ENCODE measurements at places on chromosomes 5 and 9.
A peak's percentile ranks its signal among the peaks of the same experiment; 100 is the strongest.

- no peak for DNase-seq
Observed at GRCh38 chr5:172145870-172146747, 41.9 kb downstream of the STK10 start.

DNA sequence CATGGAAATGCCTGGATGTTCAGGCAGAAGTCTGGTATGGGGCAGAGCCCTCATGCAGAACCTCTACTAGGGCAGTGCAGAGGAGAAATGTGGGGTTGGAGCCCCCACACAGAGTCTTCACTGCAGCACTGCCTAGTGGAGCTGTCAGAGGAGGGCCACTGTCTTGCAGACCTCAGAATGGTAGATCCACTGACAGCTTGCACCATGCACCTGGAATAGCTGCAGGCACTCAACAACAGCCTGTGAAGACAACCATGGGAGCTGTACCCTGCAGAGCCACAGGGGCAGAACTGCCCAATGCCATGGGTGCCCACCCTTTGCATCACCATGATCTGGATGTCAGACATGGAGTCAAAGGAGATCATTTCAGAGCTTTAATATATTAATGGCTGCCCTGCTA is 36.9 kb downstream of the TRIP13 start:
- DNase-seq: no peak

DNA sequence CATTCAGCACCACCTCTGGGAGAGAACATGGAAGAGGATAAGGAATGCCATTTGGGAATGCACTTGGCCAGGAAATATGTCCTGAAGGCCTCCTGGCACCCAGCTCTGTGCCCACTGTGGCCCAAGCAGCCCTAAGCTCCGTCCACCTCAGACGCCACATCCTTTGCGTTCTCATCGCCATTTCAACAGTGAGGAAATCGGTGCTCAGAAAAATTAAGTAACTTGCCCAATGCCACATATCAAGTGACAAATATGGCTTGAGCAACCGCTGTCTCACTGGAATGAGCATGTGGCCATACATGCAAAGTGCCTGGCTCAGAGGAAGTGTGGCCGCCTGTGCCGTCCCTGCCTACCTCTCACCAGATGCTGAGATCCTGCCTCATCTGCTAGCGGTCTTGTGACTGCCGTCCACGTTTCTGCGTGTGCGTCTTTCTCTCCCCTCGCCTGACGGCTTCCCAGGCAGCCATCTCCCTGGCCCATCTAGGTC is 984 bp upstream of the DOK3 start:
- DNase-seq: no peak

- DNase-seq: no peak
Observed at GRCh38 chr5:115544043-115544435, 536 bp downstream of the FEM1C start.

DNA sequence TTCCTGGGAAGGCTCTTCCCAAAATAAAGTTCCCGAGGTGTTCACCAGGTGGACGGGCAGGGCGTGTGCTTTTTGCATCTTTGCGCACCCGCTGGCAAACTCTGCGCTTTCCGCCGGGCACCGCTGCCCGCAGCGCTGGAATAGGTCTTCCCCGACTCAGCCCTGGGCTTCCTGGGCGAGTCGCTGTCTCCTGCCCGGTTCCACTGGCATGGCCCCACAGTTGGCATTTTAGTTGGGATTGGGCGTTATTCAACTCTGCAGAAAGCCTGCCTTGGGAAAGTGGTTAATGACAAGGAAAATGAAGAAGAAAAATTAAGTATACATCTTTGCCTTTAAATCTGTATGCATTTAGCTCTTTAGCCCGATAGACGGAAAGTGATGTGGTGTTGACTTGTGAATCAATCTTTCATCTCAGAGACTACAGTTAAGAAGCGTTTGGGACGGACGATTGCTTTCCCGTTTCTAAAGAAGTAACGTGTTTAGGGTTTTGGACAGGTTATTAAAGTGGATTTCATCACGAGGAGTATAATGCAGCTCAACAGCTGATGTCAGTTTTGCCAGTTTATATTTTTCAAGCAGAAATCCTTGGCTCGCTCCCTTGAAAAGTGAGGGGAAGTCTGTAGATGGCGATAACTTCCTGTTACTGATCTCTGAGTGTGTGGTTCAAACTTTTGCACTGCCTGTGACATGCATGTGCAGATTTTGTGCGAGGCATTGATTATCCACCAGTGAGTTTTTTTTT is 946 bp downstream of the ADCY2 start:
- peak; percentile 75 for DNase-seq

DNA sequence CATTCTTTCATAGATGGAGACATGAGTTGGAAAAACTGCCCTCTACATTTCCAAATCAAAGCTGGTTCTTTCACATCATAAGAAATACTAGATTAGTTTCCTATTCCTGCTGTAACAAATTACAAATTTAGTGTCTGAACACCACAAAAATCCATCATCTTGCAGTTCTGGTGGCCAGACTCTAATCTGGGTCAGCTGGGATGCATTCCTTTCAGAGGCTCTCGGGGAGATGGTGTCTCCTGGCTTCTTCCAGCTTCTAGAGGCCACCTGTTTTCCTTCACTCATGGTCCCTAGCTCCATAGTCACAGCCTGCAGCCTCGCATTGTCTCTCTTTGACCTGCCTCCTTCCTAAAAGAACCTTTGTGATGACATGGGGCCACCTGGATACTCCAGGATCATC is 65.2 kb downstream of the RETREG1 start:
- DNase-seq: no peak

DNA sequence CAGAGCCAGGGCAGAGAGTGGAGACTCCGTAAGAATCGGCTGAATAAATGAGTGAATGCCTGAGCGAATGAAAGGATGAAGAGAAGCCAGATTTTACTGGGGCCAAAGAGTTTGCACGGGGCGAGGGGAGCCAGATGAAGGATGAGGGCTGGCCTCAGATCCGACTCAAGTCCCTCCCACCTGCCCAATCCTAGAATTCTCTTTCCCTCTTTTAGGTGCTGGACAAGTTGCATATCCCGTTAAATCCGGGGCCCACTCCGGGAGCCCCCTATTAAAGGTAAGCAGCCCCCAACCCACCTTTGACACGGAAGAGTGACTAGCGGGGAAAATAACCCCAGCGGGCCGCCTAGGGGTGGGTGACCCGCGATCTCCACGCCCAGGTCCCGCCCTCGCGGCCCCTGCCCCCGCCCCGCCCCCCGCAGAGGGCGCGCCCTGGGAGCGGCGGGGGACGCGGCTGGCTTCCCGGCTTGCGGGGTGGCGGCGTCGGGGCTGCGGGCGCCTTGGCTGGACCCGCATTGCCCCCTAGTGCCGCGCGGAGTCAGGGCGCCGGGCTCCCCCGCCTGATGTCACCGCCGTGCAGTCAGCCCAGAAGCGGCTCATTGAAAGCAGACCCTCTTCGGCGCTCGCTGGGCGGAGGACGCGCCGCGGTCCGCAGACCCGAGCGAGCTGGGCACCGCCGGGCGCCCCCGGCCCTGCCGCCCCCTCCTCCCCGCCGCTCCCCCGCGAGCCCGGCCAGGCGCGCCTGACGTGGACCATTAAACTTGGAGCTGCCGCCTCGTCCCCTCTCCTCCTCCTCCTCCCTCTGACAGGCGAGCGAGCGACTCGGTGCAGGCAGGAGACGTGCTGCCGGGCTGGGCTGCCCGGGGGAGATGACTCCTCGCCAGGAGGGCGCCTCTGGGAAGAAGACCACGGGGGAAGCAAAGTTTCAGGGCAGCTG is at the start of gene ADRA1B:
Gene ADRA1B (plus strand): TSS at position 579 of the 937 bp plus-strand sequence. CDS start 424 bp downstream, outside the sequence.
- peak; percentile 73 for DNase-seq

DNA sequence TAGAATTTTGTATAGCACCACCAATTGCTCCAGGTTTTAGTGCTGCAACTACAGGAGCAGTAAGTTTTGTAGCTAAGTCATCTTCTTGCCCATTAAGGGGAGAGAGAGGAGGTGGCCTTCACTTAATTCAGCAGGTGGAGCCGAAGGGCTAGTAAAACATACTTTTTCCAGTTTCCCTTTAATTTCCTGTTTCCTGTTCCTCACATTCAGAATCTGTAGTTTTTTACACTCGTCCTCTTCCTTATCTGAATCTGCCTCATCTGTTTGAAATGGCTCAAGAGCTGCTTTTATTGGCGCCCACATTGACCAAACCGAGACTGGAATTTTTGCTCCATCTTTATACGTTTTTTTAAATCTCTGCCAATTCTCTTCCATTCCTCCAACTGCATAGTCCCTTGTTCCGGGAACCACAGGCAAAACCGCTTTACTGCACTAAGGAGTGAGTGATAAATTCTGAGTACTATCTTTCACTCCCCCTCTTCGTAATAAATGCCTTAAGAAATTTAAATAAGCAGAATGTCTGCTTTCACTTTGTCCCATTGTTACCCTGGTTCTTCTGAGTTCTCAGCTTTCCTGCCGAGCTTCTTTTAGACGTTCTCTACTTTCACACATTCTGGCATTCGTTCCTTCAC is 133.9 kb downstream of the DROSHA start:
- no peak for DNase-seq

- DNase-seq: no peak
Observed at GRCh38 chr5:149210968-149211490, 60.6 kb upstream of the AFAP1L1 start.

DNA sequence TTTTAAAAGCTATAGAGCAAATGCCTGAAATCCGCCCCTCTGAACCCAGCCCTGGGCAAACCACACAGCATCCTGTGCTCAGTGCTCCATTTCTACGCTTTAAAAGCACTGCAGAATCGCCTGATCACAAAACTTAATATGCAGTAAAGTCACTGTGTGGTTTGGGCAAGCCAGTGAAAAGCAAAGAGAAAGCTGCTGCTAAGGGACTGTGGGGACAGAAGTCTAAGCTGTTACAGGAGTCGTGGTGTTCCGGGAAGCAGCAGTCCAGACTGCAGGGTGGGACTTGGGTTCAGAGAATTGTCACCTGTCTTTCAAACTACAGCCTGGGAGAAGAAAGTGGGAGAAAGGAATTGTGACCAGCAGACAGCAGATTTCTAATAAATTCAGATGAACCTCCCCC is 8.2 kb downstream of the RAPGEF1 start:
- DNase-seq: no peak

GRCh38 chr5:132114150-132115121 is 40.8 kb downstream of the CSF2 start:
- no peak for DNase-seq

DNA sequence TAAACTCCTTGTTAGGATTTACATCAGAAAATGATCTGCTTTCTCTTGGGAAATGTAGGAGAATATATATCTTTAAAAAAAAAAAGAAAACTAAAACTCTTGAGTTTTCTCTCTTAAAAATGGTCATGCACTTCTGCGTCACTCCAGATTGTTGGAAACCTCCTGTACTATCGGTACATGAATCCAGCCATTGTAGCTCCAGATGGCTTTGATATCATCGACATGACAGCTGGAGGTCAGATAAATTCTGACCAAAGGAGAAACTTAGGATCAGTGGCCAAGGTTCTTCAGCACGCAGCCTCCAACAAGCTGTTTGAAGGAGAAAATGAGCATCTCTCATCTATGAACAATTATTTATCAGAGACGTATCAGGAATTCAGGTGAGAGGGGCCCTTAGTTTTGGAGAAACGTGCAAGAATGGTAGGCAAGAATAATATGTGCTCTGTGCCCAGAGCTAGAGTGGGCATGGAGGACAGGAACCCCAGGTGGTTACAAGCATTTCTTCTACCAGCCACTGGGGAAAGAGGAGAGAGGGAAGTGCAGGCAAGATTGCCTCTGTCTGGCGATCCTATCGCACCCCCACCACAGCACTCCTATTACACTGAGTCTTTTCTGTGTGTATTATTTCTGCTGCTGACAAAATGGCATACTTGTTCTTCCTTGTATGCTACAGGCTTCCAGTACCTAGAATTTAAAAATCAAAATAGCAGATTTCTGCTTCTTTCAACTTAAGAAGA is 41.4 kb upstream of the F2R start:
- no peak for DNase-seq

- peak; percentile 92 for DNase-seq
Observed at GRCh38 chr5:141475625-141476131, at the start of gene PCDHGC3. Gene PCDHGC3, plus strand, starts transcription at chr5:141475966. Its CDS starts 151 bp downstream, at chr5:141476117.

- DNase-seq: peak; percentile 53
Observed at GRCh38 chr5:127025467-127025866, 4.9 kb downstream of the MARCHF3 start.

- DNase-seq: no peak
Observed at GRCh38 chr9:137268538-137269201, 8.9 kb upstream of the TOR4A start.

- DNase-seq: peak; percentile 60
Observed at GRCh38 chr9:89801742-89802670, 197.2 kb downstream of the GADD45G start.

DNA sequence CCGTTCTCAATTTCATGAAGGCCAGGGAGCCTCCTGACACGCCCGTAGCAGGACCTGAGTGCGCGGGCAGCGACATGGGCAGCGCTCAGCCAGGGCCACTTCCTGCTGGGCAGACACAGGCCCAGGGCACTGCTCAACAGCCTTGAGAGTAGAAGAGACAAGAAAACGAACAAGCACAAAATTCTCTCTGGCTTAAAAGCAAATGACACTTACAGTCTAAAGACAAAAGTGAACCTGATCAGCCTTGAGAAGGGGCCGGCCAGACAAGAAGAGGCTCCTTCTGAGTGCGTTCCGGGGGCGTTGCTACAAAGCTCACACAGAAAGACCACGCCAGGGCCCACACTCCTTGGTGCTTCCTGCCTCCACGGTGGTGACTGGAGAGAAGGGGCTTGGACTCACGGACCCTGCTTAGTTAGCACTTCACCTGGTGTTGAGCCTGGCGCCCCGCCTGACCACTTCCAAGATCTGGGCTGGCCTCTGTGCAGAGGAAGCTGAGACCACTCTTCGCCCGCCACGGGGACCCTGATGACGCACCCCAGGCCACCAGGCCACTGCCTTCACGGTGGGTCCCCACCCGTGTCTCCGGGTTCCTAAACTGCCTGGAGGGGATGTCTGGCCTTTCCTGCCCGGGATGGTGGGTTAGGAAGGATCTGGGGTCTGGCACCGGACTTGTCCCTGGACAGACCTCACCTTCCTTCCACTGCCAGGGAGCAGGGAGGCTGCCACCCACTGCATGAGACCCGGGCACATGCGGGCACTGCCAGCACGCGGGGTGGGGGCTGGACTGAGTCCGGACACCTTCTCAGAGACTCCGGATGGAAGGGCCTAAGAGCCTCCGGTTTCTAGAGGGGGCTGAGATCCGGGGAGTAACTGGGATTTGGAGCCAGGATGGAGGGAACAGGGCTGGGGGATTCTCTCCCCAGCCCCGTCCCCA is 1.3 kb downstream of the SLC12A7 start:
- no peak for DNase-seq

DNA sequence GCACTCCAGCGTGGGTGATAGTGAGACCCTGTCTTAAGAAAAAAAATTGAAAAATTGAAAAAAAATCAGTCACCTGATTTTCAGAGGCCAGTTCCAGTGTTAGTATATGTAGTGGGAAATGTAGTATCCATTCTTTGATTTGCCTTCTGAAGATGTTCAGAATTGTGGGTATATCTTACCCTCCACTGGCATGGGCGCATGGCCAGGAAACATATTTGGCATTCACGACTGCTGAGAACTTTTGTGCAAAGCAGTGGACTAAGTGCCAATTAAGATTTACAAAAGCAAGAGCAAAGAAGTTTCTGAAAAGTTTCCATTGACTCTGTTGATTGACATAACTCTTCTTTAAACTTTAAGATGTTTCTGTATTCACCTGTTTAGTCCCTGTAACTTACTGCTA is 2.4 kb downstream of the CAVIN4 start:
- DNase-seq: no peak

DNA sequence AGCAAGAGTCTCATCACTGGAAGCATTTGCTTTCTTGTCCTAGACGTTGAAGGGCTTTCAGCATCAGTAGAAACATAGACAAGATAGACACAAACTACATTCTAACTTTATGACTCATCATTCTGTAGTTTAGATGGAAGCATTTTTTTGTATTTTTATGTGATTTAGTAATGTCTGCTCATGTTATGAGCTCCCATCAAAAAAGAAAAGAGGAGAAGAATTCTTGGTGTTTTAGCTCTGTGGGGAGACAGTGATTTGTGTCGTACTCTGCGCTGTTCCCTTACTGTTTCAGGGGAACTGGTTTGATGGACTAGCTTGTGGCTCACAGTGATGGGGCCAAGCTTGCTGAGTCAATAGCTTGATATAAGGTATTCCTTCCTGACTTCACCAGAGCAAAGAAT is 159.2 kb upstream of the WWC1 start:
- DNase-seq: no peak

Data from retina (tissue), 1 donor.